ENCODE measurements at places on chromosomes 2 and 18. TPM values are rescaled to one million over a fixed set of nuclear protein-coding genes. Genes with fewer than 3 reads are reported as not detected.

DNA sequence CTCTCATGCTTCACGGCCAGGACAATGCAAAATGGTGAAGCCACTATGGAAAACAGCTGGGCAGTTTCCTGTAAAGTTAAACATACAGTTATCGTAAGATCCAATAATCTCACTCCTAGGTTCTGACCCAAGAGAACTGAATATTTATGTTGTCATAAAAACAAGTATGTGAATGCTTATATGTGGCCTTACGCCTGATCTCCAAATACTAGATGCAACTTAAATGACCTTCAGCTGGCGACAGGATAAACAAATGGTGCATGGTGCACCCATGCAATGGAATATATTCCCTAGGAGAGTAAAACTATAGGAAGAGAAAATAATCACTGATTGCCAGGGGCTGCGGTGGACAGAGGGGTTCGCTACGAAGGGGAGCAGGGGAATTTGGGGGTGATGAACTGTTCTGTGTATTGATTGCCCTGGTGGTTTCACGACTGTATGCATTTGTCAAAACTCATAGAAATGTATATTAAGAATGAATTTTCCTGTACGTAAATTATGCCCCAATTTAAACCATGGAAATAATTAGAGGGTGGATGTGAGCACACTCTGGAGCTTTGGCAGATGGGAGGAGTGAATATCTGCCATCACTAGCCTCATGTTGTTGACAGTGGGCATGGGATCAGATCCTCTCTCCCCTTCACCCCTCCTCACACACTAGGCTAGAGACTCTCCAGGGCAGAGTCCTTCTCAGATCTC, 100.8 kb upstream of the MYCN start:
- no peak overlapping the region for H3K27ac ChIP-seq
- H3K27me3 ChIP-seq, result no peaks in the 10 kb centered on the region
- no peak overlapping the region for H3K4me3 ChIP-seq

The EN1 gene
- not detected for total RNA-seq

- H3K4me3 ChIP-seq, result no peak overlapping the region
- H3K27me3 ChIP-seq, result no peaks in the 10 kb centered on the region
- no peak for DNase-seq
- no peaks in the 10 kb centered on the region for H3K4me1 ChIP-seq
- no peaks in the 10 kb centered on the region for H3K36me3 ChIP-seq
- no peak overlapping the region for H3K27ac ChIP-seq
Measured at GRCh38 chr2:9191041-9191481, 15.6 kb upstream of the ASAP2 start.

GRCh38 chr2:136134126-136134525, 16.2 kb upstream of the CXCR4 start:
- no peak overlapping the region for H3K27ac ChIP-seq
- H3K27me3 ChIP-seq, result no peaks in the 10 kb centered on the region
- H3K36me3 ChIP-seq, result no peaks in the 10 kb centered on the region
- DNase-seq, result no peak

GRCh38 chr18:63109802-63110201, 209.8 kb downstream of the BCL2 start:
- no peak for DNase-seq
- no peaks in the 10 kb centered on the region for H3K36me3 ChIP-seq
- H3K27me3 ChIP-seq, result no peaks in the 10 kb centered on the region
- H3K27ac ChIP-seq, result no peak overlapping the region

The ANKRD29 gene
- 7.3 TPM for total RNA-seq

- no peaks in the 10 kb centered on the region for H3K36me3 ChIP-seq
- H3K4me1 ChIP-seq, result no peaks in the 10 kb centered on the region
- H3K27me3 ChIP-seq, result peaks cover 19% of the 10 kb centered on the region
- DNase-seq, result no peak
Measured at GRCh38 chr2:174730698-174731018, 33.6 kb downstream of the CHRNA1 start.

The HTR2B gene
- total RNA-seq, result not detected

The DSC3 gene
- 3.7 TPM for total RNA-seq

The COL6A3 gene
- 3.4 TPM for total RNA-seq

DNA sequence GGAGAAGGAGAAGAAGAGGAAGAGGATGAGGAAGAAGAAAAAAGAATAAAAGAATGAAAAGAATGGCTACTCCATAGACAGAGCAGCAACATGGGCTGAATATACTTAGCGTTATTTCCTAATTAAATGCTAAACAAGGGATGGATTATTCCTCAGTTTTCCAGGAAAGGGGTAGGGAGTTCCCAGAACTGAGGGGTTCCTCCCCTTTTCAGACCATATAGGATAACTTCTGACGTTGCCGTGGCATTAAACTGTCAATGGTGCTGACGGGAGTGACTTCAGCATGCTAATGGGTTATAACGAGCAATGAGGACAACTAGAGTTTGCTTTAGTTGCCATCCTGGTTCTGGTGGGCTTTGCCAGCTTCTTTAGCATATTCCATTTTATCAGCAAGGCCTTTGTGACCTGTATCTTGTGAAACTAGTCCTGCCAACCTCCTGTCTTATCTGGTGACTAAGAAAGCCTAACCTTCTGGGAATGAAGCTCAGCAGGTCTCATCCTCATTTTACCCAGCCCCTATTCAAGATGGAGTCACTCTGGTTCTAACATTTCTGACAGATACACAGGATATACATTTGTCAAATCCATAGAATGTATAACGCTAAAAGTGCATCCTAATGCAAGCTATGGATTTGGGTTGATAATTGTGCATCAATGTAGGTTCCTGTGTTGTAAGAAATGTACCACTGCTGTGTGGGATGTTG, 152.3 kb downstream of the MAIP1 start:
- H3K4me1 ChIP-seq, result no peaks in the 10 kb centered on the region
- no peaks in the 10 kb centered on the region for H3K36me3 ChIP-seq
- H3K27ac ChIP-seq, result no peak overlapping the region
- H3K4me3 ChIP-seq, result no peak overlapping the region
- no peaks in the 10 kb centered on the region for H3K27me3 ChIP-seq

- H3K4me1 ChIP-seq, result no peaks in the 10 kb centered on the region
- DNase-seq, result no peak
- H3K36me3 ChIP-seq, result no peaks in the 10 kb centered on the region
- H3K27me3 ChIP-seq, result no peaks in the 10 kb centered on the region
- H3K4me3 ChIP-seq, result no peak overlapping the region
- H3K27ac ChIP-seq, result no peak overlapping the region
Measured at GRCh38 chr2:106341666-106342065, 126.5 kb downstream of the RGPD3 start.

DNA sequence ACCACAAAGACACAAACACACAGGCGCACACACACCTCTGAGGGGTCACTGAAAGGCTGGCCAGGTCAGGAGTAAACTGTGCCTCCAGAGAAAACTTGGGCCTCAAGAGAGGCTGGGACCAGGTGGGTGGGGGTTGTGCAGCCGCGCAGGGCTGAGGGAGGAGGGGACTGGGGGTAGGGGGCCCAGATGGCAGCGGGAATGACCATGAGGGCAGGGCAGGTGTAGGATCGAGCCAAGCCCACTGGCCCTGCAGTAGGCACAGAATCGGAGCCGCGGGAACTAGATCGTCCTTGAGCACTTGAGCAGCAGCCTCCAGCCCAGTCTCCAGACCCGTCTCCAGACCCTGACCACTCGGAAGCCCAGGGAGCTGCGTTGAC, 36.8 kb downstream of the ANKMY1 start:
- DNase-seq, result peak; percentile 46
- peaks cover 23% of the 10 kb centered on the region for H3K27me3 ChIP-seq
- no peaks in the 10 kb centered on the region for H3K36me3 ChIP-seq
- no peak overlapping the region for H3K27ac ChIP-seq
- peaks cover 3% of the 10 kb centered on the region for H3K4me1 ChIP-seq

DNA sequence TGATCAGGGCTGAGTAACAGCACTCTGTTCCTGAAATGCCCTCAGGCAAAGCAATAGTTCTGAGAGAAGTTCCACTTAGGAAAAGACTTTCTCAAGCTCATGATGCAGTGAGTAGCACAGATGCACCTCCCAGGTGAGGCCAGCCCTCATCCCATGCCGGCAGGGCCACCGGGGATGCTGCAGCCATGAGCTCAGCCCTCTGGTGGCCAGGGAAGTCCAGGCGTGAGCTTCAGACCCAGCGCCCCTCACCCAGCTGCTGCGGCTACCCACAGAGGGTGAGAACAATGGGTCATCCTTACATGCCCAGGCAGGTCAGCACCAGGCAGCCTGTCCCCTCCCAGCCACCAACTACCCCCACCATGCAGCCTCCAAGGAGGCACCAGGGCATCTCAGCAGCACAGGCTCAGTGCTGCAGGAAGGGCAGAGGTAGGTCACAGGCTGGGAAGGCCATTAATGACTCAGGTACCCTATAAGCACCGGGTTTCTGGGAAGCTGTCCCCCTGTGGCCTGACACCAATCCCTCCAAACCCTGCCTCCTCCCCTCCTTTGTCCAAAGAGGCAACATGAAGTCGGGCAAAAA, 50.6 kb downstream of the TTC32 start:
- H3K27ac ChIP-seq, result no peak overlapping the region
- no peaks in the 10 kb centered on the region for H3K27me3 ChIP-seq
- peaks cover 4% of the 10 kb centered on the region for H3K4me1 ChIP-seq

The DPY30 gene
- total RNA-seq, result 150 TPM
